Fibroblast of skin of right biceps (primary cell): ENCODE measurements at places on chromosomes 12 and 14.

- DNase-seq = peak; percentile 18
Measured at GRCh38 chr12:70919597-70920035, 922 bp downstream of the PTPRR start.

DNA sequence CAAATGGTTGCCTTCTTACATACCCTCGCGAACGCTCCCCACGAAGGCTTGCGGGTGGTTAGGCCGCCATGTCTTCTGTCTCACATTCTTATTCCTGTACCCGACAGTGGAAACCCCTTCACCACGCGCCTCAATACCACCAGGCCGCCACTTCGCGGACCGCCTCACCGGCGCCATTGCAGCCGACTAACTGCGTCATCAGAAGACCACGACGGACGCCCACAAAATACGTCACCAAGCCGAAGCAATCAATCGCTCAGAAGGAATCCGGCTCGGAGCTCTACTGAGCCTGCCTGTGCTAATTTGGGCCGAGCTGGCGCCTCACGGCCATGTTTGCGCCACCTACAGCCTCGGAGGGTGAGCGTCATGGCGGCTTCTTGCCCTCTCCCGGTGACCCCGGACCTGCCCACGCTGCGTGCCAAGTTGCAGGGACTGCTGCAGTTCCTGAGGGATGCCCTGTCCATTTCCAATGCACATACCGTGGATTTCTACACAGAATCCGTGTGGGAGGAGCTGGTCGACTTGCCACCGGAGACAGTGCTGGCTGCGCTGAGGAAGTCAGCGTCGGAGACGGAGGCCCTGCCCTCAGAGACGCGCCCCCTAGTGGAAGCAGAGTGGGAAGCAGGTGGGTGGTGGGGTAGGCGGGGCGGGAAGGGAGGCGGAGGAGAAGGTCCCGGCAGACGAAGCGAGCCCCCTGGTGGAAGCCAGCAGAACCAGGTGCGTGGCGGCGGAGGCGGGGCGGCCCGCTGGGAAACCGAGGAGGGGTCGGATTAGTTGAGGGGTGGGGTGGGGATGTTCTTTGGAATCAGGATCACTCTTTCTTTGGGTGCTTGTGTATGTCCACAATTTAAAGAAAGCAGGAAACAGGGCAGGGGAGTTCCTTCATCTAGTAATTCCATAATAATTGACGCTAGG, at the start of the genes CCDC59 and METTL25:
CCDC59 (minus strand) TSS at position 188 of the 915 bp plus-strand sequence; CDS start at position 177, 11 bp downstream.
METTL25 (plus strand) TSS at position 330 of the 915 bp plus-strand sequence; CDS start at position 367, 37 bp downstream.
- peak; percentile 99 for DNase-seq

GRCh38 chr14:83255727-83256090, 1722.1 kb upstream of the SEL1L start:
- no peak for DNase-seq

- no peak for DNase-seq
Measured at GRCh38 chr12:110340706-110341105, 59.7 kb downstream of the ATP2A2 start.

DNA sequence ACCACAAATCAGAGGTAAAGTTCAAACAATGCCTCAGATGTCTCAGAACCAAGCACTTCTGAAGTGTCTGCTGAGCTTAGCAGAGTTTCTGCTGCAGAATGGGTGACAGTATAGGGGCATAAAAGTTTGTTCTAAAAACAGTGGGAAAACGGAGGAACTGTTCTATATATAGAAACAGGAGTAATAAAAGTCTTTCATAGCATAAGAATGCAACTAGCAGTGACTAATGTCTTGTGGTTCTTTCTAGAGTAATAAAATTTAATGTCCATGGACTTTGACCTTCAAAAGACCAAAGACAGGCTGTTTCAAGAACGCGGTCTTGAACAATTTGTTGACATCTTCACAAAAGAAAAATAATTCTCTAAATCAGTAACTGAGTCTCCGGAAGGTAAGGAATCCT, 107.5 kb upstream of the FAR2 start:
- DNase-seq = peak; percentile 85

GRCh38 chr12:78157199-78157598, 326.5 kb downstream of the NAV3 start:
- DNase-seq = no peak

- peak; percentile 62 for DNase-seq
Measured at GRCh38 chr14:61280526-61281185, 482 bp downstream of the TMEM30B start.

- no peak for DNase-seq
Measured at GRCh38 chr12:131901431-131902331, 7.3 kb downstream of the ULK1 start.

GRCh38 chr12:3304436-3305165, 186.4 kb upstream of the PRMT8 start:
- DNase-seq = peak; percentile 82
